ENCODE measurements at places on chromosomes 2 and 18. TPM values are rescaled to one million over a fixed set of nuclear protein-coding genes. Genes with fewer than 3 reads are reported as not detected.

Gene ASB3
- total RNA-seq: 4.3 TPM

DNA sequence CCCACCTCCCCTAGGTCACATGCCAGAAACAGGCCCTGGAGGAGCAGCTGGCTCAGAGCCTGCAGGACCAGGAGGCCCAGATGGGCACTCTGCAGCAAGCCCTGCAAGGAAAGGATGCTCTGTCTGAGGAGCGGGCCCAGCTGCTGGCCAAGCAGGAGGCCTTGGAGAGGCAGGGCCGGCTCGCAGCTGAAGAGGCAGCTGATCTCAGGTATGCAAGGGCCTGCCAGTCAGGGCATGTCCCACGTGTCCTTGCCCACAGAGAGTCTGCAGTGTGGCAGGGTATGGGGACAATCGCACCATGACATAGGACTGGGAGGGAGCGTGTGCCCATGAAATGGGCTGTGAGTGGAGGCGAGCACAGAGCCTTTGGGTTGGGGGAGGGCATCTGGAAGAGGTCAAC lies 39.9 kb downstream of the CROCC2 start:
- DNase-seq: no peak

DNA sequence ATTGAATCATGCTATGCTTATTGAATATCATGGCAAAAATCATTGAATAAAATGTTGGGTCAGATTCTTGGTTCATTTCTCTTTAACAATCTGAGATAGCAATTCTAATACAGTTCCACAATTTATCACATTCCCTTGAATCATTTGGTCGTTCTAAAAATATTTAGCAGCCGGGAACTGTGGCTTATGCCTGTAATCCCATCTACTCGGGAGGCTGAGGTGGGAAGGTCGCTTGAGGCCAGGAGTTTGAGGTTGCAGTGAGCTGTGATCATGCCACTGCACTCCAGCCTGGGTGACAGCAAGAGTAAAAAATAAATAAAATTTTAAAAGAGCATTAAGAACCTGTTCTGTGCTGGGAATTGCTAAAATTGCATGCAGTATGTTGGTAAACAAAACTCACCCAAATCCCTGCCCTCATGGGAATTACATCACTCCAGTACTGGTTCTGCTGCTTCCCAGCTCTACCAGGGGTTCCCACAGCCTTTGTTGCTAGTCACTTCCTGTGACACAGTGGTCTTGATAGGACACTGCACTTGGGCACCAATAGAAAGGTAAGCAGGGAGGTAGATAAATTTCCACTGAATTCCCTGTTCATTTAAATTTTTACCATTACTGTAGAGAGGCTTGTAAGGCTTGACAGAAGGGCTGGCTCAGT lies 200.4 kb downstream of the CTNNA2 start:
- no peak for DNase-seq

DNA sequence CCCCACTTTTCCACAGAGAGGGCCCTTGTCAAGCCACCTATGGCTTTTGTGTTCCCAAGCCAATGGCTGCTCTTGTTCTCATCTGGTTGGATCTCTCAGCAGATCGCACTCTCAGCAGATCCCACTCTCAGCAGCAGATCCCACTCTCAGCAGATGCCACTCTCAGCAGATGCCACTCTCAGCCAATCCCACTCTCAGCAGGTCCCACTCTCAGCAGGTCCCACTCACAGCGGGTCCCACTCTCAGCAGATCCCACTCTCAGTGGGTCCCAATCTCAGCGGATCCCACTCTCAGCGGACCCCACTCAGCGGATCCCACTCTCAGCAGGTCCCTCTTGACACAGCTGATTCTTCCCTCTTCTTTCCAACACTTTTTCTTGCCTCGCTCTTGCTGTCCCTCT lies 59.3 kb upstream of the MGAT4A start:
- DNase-seq: no peak

Gene TUBA4B
- not detected for total RNA-seq

DNA sequence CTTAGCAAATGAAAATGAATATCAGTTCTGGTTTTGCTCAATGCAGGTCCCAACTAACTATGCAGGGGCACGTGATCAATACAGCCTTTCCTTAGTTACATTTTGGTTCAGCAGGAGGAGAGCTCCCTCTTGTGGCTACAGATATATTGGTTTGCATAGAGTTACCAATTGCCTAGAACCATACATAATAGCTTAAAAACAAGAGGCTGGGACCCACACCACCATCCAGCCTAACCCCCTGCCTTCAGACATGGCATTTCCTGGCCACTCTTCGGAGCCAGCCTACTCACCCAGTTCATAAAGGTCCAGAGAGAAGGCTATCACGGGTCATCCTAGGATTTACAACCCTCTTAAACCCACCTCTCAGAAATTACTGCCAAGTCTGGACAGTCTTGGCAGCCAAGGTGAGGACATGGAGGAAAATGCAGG lies 10.5 kb downstream of the CCDC93 start:
- DNase-seq: no peak

DNA sequence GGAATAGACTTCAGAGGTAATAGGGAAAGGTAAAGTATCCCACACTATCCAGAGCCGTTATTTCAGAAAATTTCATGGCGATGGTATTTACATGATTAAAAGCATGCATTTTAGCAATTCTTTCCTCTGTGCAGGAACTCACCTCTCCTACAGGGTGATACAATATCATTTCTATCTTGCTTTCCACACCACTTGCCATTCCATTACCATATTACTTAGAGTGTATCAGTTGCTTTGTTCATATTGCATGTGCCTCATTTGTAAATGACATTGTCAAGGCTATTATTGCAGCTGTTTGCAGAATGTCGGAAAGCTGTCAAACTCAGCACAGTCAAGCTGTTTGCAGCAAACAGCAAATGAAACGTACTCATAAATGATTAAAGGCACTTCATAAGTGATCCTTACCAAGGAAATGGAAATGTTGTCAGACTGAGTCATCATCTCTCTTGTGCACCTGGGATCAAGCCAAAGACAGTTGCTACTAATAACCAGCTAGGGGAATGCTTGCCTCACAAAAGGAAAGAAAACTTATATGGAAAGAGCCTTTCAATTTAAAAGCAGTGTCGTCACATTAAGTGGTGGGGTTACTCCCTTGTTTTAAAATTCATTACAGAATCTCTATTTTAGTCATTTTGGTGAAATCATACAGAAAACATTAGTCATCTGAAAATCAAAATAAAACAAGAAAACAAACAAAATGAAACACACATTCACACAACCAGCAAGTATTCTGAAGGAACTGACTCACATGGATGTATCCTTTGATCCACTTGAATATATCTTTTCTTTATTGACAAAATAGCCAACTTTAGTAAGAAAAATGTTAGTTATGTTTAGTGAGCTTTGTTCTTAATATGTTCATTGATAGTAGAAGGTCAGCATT lies 1064.1 kb upstream of the CNTNAP5 start:
- DNase-seq: no peak

Gene ASNSD1
- 16.0 TPM for total RNA-seq

- DNase-seq: no peak
These were observed 592.0 kb upstream of the LRRTM1 start for GRCh38 chr2:80896576-80896975.

DNA sequence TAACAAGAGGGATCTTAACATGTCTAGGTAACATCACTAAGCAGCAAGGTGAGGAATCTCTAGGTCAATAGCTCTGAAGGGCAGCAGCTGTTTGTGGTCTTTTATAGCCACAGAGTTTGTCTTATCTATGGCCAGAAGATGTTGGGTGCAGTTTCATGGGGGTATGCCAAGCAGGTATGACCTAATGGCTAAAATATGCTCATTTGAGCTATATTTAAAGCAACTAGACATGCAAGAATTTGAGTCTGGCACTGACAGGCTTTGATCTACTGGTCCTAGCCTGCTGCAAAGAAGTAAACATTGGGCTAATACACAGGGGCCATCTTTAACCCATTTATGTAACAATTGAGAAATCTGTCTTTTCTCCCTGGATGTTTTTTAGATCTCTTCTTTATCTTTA lies 13.9 kb upstream of the UGP2 start:
- DNase-seq: no peak

- DNase-seq: no peak
These were observed 89.7 kb downstream of the POLE4 start for GRCh38 chr2:75047992-75048625.

- no peak for DNase-seq
These were observed 241.3 kb downstream of the PAX3 start for GRCh38 chr2:222057347-222058073.

DNA sequence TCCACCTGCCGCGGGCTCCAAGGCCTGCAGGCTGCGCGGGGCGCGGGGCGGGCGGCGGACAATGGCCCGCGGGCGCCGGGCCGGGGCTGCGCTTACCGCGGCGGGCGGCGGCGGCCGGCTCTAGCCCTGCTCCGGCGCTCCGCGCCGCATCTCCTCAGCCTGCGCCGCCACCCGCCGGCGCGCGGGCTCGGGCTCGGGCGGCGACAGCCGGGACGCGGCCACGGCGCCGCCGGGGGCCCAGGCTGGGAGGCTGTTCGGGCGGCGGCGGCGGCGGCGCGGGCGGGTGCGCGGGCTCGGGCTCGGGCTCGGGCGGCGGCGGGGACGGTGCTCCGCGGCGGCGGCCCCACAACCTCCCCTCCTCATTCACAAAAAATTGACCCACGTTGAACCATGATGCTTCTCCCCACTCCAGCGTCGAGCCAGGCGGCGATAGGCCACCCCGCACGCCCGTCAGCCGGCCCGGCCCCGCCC lies at the start of gene HDAC4:
Gene HDAC4 (minus strand): TSS at position 425 of the 471 bp plus-strand sequence. CDS start 48,321 bp downstream, outside the sequence.
- no peak for DNase-seq

DNA sequence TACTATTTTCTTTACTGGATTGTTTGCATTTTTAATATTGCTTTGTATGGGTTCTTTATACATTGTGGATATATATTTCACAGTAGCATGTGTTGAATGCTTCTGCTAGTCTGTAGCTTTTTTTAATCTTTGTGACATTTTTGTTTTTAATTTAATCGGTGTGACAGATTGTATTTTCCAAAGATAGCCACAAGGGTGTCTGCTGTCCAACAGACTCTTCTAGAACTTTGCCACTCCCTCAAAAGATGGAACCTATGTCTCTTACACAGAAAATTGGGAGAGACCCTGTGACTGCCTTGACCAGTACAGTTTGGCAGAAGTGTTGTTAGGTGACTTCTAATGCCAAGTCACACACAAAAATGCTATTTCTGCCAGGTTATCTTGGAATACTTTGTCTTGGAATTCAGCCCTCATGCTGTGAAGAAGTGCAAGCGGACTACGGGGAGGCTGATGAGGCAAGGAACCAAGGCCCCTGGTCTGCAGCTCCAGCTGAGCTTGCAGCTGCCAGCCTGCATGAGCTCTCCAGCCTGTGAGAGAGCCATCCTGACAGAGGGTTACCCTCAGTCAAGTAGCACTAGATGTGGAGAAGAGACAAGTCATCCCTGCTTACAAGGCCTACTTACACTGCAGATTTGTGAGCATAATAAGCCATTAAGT lies 110.8 kb downstream of the TDRD15 start:
- DNase-seq: no peak

DNA sequence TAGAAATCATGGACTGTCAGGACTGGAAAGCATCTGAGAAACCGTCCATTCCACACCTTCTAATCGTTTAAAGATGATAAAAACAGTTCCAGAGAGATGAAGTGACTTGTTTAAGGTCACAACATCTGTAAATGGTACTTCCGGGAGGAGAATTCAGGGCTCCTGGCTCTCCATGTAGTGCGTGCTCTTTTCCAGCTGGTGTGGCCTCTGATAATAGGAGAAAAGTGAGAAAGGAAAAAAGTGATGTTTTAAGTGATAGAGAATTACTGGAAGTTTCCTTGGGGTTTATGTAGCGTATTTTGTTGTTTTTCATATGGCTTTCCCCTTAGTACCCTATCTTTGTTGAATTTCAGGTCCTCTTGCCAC lies 663 bp downstream of the C2orf49 start:
- no peak for DNase-seq

DNA sequence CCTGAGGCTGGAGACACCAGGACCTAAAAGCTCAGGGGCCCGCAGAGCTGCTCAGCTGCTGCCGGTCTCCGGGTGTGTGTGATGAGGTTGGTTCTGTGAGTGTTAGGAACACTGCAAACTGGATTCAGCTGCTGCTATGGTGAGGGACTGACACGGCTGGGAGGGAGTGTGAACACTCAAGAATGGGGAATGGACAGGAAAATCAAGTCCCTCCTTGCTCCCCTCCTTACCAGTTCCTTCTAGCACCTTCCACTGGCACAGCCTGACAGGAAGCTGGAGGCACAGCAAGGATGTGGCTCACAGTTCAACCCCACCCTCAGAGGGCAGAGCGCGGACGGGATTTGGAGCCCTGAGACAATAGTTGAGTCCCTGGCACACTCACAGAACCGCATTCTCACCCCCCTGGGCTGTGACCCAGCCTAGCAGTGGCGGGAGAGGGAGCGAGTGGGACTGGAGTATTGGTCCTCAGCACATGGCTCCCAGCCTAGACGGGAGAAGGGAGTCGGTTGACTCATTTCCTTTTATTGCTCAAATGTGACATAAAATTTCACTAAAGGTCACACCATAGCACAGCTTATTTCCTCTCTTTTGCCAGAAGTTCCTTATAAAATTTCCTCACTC lies 42.5 kb downstream of the LRRC30 start:
- DNase-seq: peak; percentile 46

DNA sequence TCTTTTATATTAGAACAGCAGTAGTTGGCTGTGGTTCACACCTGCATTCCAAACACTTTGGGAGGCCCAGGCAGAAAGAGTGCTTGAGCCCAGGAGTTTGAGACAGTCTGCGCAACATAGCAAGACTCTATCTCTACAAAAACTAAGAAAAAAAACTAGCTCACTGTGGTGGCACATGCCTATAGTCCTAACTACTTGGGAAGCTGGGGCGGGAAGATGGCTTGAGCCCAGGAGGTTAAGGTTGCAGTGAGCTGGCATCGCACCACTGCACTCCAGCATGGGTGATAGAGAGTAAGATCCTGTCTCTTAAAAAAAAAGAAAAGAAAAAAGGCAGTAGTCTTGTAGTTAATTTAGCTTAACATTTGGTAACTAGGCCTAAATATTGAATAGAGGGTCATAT lies 136.6 kb downstream of the AGPS start:
- no peak for DNase-seq

- peak; percentile 27 for DNase-seq
These were observed 24.1 kb downstream of the PSMG2 start for GRCh38 chr18:12726774-12727550.

Gene KCNE4
- total RNA-seq: 1.7 TPM

Gene PRSS56
- not detected for total RNA-seq

GRCh38 chr18:30481871-30482270 lies 560.7 kb downstream of the DSC3 start:
- no peak for DNase-seq

Gene CFAP65
- total RNA-seq: 0.12 TPM
